ENCODE measurements at places on chromosomes 12 and 14.
A peak's percentile ranks its signal among the peaks of the same experiment; 100 is the strongest.

GRCh38 chr14:29927376-29928116 lies at the start of gene PRKD1:
TSS of gene PRKD1 (minus strand) at chr14:29927847.
- peak; percentile 64 for DNase-seq

GRCh38 chr14:75886636-75887348 lies 95.0 kb downstream of the TGFB3 start:
- no peak for DNase-seq

GRCh38 chr12:79393842-79394241 lies 296.9 kb downstream of the PAWR start:
- DNase-seq = no peak

GRCh38 chr14:22338917-22339715 lies 249.9 kb downstream of the DAD1 start:
- no peak for DNase-seq

DNA sequence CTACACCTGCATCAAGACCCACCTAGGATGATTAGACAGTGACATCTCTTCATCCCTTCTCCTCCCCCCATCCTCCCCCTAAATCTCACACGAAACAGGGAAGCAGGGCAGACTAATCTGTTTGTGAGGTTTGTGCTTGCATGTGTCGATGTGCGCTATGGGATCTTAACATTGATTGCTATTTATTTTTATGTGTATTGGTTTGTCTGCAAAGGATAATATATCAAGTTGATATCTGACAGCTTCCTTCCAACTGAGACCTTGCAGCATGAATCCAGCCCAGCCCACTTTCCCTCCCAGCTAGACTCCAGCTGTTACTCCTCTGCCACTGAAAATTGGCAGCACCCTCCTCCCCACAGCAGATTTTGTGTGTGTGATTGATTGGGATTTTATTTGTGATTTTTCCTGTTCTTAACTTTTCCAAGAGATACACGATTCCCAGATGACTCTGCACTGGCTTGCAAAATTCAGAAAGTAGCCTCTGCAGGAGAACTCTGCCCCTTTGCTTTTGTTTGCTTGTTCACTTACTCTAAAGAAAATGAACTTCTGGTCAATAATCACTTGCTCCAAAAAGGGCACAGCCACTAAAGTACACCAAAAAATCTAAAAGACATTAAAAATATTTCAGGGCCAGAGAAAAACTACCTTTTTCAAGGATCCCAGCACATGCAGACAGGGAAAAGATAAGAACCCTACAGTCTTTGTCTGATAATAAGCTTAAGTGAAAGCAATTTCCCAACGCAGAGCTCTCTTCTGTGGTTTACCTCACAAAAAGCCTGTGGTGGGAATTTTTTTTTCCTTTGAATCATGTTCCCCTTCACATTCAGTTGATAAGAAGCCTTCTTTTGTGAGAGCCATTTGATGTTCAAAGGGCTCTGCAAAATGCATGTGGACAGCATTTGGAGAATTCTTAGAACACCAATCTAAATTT lies 222.1 kb downstream of the RPS29 start:
- no peak for DNase-seq

DNA sequence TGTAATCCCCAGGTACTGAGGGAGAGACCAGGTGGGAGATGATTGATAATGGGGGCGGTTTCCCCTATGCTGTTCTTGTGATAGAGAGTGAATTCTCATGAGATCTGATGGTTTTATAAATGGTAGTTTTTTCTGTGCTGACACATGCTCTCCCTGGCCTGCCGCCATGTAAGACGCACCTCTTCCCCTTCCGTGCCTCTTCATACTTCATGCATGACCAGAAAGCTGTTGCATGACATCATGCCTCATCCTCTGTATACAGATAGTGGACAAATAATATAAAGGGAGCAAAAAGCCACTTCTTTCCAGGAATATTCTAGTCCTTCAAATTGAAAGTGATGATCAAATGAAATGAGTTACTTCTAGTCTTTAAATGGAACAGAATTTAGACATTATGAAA lies 47.3 kb upstream of the LRIG3 start:
- no peak for DNase-seq

GRCh38 chr14:68369281-68370056 lies 423.4 kb downstream of the ZFP36L1 start:
- DNase-seq = no peak

GRCh38 chr14:77409131-77409533 lies 14.2 kb downstream of the NOXRED1 start:
- no peak for DNase-seq

DNA sequence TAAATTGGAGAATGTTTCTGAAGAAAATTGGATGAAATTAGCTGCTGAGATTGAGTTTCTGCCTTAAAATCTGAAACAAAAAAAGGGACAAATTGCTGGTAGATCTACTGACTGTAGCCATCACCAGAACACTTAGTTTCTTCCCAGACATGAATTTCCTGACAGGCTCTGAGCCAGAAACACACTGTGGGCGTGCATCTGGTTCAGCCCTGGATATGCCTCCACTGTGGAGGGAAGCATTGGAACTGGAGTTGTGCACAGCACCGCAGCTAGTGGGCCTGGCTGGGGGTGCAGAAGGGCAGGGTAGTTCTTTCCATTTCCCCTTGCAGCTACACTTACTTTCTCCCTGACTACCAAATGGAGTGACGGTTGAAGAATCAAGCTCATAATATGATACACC lies 31.2 kb downstream of the CREBL2 start:
- no peak for DNase-seq

DNA sequence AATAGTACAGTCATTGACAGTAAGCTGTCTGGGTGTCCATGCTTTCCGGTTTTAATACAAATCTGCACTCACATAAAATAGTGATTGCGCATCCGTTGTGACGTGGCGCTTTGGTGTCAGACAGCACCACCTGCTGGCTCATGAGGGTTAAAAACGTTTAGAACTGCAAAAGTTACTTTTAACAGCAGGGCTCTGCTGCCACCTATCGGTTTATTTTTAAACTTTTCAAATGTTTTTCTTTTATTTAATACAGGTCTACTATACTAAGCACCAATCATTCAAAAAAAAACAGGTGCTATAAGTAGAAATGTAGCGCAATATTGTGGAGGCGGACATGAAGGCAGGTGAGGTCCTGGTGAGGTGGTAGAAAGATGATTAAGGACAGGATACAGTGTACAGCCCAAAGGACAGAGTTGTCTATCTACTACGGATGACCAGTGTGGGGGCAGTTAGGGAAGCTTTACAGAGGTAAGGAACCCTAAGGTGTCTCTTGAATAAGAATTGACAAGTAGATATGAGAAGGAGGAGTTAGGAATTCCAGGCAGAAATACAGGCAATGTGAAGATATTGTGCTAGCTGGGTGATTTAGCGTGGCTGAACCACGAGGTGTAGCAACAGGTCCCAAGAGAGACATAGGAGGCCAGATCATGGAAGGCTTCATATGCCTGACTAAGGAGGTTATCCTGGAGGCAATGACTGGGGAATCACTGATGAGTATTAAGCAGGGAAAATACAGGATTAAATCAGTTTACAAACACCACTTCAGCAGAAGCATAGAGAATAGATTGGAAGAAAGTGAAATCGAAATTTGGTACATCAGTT lies 91.5 kb upstream of the PRB2 start:
- peak; percentile 29 for DNase-seq

- no peak for DNase-seq
Observed at GRCh38 chr12:45289245-45290215, 73.6 kb downstream of the ANO6 start.

- no peak for DNase-seq
Observed at GRCh38 chr14:72974661-72975060, 48.4 kb downstream of the DCAF4 start.

GRCh38 chr12:72094490-72094889 lies 155.8 kb downstream of the TPH2 start:
- no peak for DNase-seq

GRCh38 chr12:23217667-23218066 lies 592.7 kb downstream of the ETNK1 start:
- DNase-seq = no peak

- no peak for DNase-seq
Observed at GRCh38 chr12:107514887-107515445, 170.6 kb upstream of the PWP1 start.

- DNase-seq = no peak
Observed at GRCh38 chr12:13197032-13197431, 506 bp downstream of the EMP1 start.

- DNase-seq = no peak
Observed at GRCh38 chr14:55571125-55571889, 8.7 kb upstream of the KTN1 start.

DNA sequence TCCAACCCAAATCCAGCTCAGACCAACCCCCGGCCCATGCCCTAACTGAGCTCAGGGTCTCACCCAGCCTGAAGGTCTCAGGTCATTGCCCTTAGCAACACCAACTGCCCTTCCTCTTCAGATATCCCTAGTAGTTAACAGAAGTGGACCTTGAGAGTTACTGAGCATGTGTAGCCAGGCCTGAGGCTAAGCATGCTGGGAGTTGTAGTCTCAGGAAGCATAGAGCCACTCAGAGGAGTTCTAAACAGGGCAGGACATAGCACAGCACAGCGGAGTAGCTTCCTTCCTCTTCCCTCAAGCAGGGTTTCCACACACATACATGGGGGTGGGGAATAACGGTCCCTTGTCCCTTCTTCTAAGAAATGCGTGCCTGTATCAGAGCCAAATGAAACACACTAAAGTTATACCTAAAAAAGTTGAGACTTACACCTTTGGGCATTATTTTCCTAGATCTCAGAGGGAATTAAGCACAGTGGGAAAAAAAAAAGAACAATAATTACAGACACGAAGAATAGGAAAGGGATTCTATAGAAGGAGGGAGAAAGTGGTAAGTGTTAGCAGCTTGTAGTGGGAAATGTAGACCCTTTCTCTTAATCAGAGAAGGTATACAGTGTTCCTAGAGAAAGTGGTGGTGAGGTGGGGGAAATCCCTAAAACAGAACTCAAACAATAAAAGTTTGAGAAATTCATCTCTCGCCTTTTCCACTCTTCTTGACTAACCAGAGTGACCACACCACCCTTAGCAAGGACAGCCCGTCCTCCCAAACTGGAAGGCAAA lies 4.4 kb downstream of the KMT2D start:
- peak; percentile 29 for DNase-seq

DNA sequence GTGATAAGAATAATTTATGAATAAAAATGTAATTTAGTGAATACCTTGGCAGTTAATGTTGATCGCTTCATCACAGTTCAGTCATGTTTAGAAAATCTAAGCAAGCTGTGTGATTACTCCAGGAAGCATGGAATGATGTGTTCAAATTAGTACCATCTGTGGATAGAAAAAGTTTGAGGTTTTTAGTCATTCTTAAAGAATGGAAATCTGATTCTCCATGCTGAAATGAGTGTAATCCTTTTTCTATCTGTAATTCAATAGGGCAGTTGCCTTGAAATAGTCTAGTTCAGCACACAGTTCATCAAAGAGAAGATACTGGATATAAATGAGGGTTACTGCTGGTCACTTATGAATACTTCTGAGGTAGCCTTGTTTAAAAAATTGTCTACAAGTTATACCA lies 127.2 kb upstream of the MYF6 start:
- no peak for DNase-seq

DNA sequence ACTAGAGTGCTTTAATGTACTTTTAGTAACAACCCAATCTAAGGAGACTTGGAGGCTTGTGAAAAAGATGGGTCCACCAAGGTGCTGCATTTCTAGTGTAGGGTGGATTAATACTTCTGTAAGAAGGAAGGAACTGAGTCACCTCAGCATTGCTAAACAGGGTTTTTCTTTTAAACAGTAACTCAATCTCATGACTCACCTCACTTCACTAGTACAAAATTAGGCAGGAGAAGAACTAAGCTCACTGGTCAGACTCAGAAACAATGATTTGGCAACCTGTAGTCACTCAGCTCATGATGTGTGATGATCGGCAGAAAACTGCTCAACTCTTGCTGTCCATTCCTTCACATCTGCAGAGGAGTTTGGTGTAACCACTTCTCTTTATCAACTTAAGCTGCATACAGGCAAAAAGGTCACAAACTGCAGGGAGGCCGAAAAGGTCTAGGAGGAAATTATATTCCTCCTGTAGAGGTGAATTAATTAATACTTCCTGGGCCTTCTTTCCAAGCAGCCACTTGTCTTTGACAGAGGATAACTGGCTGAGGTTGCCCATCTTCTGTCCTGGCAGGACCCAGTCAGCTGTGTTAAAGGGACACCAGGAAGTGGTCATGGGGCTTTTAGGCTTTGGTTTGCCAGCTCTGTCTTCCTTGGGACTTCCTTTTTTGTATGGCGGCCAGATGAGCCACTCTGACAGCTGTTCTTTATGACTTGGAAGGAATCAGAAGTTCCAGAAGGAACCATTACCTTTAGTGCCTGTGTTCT lies 466.9 kb downstream of the FUT8 start:
- DNase-seq = no peak

DNA sequence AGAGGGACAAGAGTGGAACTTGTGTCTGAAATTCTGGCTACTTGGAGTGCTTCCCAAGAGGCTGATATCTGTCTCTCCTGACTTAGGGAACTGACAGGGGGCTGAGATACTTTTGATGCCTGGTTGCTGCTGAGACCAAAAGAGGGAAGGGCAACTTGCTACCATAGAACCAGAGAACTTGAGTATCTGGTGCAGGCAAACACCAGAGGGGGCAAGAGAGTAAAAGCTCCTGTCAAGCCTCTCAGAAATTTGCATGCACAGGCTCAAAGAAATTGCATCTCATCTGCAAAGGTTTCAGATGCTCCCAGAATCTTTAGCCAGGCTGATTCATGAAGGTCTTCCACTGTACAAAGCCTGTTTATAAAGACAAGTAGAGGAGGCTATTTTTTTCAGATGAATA lies 391.3 kb upstream of the FOXG1 start:
- DNase-seq = no peak

DNA sequence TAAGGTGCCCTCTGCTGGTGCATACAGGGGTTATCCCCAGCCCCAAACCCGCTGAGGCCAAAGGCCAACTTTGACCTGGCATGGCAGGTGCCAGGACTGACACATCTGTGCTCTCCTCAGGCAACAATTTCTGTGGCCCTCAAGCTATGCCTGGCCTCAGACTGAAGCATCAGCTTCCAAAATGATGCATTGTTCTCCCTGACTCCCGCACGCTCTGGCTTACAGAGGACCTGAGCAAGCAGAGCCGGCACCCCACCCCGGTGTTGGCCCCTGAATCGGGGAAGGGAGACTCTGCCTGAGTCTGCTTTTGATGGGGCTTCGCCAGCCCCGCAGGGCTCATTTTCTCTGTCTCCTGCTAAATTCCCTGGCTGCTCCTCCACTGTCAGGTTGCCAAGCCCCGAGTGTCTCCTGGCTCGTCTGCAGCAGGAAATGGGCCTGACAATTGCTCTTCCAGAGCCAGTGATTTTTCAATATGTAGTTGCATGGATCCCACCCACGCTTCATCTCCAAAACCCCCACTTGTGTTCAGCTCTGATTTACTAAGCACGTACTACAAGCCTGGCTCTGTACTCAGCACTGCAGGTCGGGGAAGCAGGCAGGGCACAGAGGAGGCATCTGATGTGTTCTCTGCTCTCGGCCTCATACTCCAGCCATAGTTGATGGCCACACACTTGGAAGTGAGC lies 126.1 kb downstream of the SLC38A6 start:
- DNase-seq = no peak

DNA sequence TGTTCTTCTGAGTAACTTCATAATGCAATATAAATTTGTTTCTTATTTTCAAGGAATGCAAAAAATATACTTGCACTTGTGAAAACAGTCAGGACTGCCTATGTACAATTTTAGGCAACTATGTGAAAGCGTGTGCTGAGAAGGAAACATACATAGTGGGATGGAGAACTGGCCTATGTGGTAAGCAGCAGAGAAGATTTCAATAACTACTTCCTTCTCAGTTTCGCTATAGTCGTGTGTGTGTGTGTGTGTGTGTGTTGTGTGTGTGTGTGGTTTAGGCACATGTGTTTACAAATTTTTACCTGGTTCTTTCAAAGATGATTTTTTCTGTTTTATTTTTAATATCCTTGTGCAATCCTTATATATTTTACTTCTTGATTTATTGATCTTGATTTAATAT lies 211.8 kb downstream of the LRRK2 start:
- DNase-seq = no peak

Measured in caudate nucleus (tissue), 63 donors.